Stimulated activated CD8-positive, alpha-beta memory T cell treated with anti-CD3 and anti-CD28 coated beads, Interleukin-7, amount 100 ng/mL, for 1 hour (primary cell): ENCODE measurements at places on chromosomes 3 and 15.

GRCh38 chr15:92681141-92681631, 25.6 kb upstream of the FAM174B start:
- no peak for DNase-seq

DNA sequence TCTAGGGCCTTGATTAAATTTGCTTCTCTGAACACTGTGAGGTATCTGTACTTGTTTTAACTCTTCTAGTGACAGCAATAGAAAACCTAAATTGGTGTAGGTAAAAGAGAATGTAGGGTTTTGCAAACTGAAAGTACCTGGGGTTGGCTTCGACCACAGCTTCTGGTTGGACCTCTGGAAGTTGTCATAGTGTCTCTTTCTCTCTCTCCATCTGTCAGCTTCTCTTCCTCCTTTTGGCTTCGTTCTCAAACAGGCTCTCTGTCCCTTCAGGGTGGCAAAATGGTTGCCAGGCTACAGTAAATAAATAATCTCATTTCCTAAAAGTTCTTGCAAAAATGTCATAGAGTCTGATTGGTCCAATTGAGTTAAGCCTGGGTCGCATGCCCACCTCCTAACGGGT, 149.3 kb upstream of the CTDSPL start:
- DNase-seq = no peak

DNA sequence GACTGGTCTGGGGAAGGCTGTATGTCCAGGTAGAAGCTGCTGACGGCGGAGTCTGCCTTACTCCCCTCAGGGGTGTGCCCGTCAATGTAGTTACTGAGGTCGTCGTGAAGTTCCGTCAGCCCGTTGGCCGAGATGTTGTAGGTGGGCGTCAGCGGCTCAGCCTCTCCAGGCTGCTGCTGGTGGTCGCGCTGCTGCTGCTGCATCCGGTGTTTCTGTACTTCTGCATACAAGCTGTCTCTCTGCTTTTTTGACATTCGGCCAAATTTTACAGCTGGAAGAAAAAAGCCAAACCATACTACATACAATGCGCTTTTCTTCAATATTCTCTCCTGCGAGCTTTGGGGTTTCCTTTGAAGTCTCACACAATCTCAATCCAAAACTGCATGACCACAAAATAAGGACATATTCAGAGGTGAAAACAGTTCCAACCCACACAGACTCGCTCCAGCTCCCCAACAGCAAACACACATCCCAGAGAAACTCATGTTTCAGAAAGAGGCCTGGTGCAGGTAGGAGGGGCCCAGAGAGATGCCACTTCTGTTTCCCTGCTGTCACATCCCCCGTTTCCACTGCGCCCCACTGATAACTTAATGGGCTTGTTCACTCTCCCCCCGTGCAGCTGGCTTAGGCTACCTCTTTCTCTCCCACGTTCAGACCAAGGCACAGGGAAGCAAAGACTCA, 32.5 kb upstream of the ICE2 start:
- DNase-seq = no peak

DNA sequence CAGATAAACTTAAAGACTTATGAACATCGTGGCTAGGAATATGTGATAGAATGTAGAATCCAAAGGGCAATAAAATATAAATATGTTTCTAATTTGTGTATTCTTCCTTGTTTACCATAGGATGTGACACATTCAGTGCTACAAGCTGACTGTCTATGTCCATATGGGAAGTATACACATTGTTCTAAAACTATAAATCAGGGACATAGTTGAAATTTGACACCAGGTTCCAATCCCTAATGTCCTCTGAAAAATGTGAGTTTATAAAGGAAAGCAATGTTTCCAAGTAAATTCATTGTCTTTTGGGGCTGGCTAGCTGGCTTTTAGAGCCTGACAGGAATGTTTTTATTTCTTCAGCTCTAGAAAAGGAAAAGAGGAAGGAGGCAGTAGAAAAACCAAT, 273.6 kb downstream of the CNTN4 start:
- no peak for DNase-seq

DNA sequence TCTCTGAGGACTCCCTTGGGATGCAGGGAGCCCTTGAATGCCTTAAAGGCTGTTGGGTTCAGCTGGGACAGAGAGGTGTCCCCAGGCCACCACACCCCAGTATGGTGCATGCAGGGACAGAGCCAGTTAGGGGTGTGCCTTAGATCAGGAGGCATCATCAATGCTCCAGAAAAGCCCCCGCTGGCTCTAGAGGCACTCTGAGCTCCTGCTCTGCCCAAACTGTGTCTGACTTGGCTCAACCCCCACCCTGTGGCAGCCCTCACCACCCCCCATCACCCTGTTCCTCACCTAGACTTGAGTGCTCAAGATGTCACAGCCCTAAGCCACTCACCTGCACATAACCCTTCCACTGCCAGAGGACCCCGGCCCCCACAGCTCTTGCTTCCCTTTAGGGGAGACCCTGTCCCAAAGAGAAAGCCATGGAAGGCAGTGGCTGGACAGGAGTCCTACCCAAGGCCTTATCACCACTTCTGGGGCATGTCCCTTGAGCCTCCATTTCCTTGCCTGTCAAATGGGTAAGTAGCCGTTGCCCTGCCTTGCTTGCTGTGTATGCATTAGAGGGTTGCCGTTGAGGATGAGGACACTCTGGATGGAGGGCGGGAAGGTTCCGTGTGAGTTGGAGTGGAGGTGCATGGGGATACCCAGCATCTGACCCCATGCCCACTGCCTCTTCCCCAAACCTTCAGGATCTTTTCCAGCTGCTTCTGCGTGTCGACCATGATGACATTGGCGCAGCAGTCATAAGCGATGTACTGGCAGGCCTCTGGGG, 41.4 kb downstream of the ACSBG1 start:
- DNase-seq = no peak
